Renal pelvis (tissue), 12 donors: ENCODE measurements at places on chromosomes 11 and 22.

DNA sequence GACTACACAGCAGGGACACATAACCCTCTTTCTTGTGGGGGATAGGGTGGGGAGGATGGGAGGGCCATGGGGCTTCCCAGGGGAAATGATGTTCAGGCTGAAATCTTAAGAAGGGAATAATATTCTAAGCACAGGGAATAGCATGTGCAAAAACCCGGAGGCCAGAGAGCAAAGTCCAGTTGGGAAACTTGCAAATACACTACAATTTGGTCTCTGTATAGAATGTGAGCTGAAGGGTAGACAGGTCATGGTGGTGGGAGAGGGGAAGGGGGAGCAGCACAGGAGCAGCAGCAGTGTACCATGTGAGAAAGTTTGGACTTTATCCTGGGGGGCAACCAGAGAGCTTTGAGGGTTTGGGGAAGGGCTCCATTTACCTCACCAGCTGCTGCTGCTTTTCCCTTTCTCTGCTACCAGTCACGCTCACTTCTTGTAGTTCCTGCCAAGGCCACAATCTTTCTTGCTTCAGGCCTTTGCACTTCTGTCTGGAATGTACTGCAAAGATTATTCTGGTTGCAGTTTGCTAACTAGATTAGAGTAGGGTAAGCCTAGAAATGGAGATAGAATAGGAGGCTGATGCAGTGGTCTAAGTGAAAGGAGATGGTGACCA, 43.0 kb downstream of the KREMEN1 start:
- no peak for DNase-seq

DNA sequence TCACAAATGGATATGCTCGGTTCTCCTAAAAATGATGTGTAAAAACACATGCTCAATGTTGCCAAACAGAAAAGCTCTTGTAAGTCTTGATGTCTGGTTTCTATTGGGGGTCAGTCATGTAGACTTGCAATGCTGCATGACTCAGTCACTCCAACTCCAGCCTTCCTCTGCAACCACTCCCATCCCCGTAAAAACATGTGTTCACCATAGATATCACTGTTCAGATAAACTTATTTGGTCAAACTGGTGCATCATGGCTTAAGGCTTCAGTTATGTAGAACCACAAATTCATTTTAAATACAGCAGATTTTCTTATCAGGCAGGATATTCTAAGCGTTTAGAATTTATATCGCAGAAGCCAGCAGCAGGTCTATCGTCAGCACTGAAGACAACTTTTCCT, 298.4 kb upstream of the LUZP2 start:
- DNase-seq = no peak

DNA sequence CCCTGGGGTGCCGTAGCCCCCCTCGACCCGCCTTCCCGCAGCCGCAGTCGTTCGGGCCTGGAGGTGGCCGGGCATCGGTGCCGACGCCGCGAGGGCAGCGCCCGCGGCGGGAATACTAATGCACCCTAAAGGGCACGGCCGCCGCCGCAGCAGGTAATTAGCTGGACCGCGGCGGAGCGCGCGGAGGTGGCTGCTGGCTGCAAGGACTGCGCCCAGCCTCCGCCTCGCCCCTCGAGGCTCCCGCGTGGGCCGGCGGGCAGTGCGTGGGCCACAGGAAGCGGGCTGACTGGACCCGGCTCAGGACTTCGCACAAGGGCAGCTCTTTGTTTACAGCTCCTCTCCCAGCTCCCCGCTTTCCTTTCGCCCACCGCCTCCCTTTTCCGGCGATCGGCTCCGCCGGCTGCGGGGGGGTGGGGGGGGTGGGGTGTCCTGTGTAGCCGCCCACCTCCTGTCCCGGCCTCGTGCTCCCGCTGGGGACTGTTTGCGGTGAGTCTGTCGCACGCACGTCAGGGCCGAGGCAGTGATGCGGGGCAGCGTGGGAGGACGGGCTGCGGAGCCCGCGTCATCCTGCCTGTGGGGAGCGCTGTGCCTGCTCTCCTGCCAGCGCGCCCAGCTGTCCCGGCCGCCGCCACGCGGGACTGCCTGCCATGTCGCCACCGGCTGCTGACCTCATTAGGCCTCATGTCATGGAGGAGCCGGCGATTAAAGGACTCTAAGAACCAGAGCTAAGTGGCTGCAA, 53.2 kb downstream of the GRIK4 start:
- peak; percentile 69 for DNase-seq

GRCh38 chr11:119594639-119595249, 134.3 kb downstream of the NECTIN1 start:
- no peak for DNase-seq

DNA sequence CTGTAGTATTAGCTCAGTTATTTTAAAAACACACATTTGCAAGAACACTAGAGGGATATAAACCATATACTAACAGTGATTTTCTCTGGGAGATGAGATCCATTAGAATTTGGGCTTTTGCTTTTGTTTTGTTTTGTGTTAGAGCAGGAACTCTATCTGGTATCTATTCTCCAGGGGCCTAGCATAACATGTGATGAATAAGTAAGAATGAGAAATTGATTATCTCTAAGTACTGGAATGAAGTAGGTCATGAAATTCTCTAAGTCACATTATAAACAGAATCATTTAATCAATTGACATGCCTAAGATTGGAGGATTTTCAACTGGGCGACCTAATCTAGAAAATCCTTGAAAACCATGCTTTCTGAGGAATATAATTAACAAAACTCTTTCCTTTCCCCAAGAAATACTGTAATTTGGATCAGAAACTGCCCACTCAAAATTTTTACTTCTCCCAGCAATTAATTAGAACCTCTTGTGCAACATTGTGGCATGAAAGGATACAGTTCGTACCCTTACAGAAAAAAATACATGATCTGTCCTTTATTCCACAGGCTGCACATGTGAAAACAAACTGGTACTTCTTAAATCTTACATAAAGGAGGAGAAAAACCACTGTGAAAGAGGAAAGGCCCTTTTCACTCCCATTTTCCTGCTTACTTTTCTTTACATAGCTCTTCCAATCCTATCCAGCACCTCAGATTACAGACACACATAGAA, 93.5 kb downstream of the MRTFA start:
- DNase-seq = no peak

GRCh38 chr11:117439256-117439655, 111.6 kb downstream of the CEP164 start:
- no peak for DNase-seq

DNA sequence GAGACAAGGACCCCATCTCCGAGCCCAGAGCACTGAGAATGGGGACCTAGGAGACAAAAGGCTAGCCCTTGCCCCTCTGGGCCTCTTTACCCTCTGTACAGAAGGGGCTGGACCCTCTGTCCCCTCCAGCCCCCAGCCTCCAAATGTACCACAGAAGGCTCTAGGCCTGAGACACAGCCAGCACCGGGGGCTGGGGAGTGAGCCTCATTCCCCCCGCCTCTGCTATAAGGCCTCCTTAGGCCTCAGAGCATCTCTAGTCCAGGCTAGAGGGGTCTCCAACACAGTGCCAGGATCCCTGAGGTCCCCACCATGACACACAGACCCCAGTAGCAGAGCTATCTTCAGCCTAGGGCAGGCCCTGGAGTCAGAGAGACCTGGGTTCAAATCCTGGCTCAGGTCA, 4.8 kb downstream of the SMTN start:
- DNase-seq = no peak

- DNase-seq = no peak
Measured at GRCh38 chr11:70628176-70628854, 230.0 kb downstream of the CTTN start.

- no peak for DNase-seq
Measured at GRCh38 chr11:76322540-76322939, 58.4 kb downstream of the THAP12 start.

- no peak for DNase-seq
Measured at GRCh38 chr11:46127150-46127638, 5.9 kb upstream of the PHF21A start.

DNA sequence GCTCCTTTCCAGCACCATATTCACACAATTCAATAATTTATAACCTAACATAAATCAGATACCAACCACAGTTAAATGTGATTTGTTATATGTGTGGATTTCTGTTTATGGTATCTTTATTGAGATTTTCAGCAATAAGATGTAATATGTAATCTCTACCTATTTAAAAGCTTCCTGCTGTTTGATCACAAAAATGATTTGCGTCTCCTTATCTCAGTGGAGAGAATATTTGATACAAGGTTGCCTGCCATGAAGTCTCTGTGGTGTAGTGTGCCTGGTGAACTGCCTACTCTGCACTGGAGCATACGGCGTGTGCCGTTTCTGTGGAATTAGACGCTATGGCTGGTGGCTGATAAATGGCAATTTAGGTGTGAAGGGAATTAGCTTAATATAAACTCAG, 741.1 kb downstream of the NELL1 start:
- no peak for DNase-seq

GRCh38 chr11:130620548-130620947, 172.1 kb downstream of the ADAMTS15 start:
- DNase-seq = no peak

GRCh38 chr11:107691000-107691750, 20.7 kb downstream of the SLN start:
- no peak for DNase-seq

- DNase-seq = no peak
Measured at GRCh38 chr22:24506802-24507438, 11.8 kb downstream of the UPB1 start.

GRCh38 chr11:27735281-27735680, 35.0 kb upstream of the BDNF start:
- DNase-seq = no peak
